ENCODE measurements at places on chromosomes 16 and 17.

DNA sequence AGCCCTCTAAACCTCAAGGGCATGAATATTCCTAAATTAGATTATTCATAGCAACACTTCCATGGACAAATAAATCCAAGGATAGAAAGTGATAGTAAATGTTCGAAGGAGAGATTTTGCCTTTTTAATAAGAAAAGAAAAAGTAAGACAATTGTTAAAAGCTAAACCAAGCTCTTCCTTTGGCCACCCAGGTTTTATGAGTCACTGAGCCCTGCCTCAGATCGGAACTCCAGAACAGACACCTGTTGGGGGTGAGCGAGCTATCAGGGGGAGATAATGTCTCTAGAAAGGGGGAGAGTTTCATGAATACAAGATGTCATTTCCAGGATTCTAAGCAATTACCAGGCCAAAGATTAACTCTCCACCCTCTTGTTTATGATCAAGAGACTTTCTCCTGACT is 171.4 kb downstream of the ANKFN1 start:
- DNase-seq, result no peak

DNA sequence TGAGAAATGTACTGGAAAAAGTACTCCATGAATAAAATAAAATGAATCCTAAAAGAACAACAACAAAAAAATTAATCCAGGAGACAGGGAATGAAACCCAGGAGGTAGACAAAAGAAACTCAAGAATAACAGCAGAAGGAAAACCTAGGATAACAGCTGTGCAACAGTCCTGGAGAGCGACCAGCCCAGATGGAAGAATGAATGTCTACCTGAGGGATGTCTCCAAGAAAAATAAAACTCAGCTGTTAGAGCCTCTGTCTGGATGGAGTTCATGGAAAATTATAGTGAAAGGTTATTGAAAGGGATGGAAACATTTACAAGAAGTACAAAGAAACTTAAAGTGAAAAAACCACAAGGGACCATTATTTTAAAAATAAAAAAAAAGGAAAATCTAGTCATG is 135.8 kb upstream of the CA10 start:
- DNase-seq, result no peak

DNA sequence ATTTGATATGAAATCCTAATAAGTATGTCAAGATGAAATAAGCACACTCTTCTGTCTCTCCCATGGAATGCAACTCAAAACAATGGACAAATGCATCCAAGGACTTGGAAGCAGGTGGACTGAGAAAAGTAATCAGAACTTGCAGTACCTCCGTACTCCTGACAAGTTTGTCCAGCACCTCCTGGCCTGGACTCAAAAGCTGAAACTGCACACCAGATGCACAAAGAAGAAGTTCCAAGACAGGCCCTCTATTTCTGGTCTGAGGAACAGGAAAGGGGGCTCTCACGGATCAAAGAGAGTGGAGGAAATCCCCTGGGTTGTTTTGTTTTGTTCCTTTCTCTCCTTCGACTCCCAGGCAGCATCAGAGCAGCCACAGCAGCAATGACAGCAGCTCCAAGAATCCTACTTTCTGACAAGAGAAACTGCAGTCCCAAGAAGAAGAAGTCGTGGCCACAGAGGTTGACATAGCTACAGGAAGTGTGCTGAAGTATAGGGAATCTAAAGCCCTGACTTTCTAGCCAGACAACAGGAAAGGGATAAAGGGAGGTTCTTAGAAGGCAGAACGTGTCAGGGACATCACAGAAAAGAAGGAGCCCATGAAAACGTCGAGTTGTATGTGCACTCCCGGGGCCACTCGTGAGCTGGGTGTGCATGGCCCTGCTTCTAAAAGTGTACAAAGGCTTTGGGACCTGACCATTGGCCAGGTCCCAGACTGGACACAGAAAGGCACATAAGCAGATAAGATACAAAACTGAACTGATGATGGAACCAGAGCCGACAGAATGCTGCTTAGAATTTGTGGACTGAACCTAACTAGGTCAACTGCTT is 29.3 kb downstream of the AKAP10 start:
- DNase-seq, result no peak

DNA sequence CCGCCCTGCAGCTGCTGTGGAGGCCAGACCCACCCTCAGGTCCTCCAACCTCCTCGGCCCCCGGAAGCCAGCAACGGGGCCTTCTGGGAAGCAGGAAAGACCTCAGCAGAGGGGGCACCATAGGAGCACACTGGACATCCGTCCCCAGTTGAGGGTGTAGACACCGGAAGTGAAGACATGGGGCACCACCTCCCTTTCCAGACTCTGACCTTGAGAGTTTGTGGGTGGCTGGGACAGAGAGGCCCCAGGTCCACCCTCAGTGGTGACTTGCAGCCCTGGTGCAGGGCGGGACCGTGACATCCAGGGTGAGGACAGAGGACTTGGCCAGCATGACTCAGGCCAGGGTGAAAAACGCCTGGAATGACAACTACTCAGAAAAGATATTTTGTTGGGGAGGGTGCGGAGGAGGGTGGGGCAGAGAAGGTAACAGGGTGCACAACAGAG is 19.9 kb downstream of the CEP295NL start:
- no peak for DNase-seq

Measured in stimulated activated CD4-positive, alpha-beta T cell treated with anti-CD3 and anti-CD28 coated beads, Interleukin-1b, Interleukin-23, amount 100 ng/mL, for 1 hour (primary cell).